ENCODE measurements at places on chromosomes 16 and 17.

DNA sequence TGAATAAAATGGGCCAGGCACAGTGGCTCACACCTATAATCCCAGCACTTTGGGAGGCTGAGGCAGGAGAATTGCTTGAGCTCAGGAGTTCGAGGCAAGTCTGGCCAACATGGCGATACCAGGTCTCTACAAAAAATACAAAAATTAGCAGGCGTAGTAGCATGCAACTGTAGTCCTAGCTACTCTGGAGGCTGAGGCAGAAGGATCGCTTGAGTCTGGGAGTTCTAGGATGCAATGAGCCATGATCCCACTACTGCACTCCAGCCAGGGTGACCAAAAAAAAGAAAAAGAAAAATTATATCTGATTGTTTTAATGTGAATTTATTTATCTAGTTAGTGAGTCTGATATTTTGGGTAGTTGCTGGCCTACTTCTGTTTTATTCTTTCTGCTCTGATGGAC, 7.0 kb downstream of the IL34 start:
- no peak for DNase-seq

- no peak for DNase-seq
Measured at GRCh38 chr16:21628772-21629171, 23.6 kb downstream of the IGSF6 start.

- no peak for DNase-seq
Measured at GRCh38 chr17:74097450-74098135, 105.9 kb upstream of the RPL38 start.

GRCh38 chr17:40104594-40105486, 4.5 kb upstream of the NR1D1 start:
- DNase-seq: no peak

DNA sequence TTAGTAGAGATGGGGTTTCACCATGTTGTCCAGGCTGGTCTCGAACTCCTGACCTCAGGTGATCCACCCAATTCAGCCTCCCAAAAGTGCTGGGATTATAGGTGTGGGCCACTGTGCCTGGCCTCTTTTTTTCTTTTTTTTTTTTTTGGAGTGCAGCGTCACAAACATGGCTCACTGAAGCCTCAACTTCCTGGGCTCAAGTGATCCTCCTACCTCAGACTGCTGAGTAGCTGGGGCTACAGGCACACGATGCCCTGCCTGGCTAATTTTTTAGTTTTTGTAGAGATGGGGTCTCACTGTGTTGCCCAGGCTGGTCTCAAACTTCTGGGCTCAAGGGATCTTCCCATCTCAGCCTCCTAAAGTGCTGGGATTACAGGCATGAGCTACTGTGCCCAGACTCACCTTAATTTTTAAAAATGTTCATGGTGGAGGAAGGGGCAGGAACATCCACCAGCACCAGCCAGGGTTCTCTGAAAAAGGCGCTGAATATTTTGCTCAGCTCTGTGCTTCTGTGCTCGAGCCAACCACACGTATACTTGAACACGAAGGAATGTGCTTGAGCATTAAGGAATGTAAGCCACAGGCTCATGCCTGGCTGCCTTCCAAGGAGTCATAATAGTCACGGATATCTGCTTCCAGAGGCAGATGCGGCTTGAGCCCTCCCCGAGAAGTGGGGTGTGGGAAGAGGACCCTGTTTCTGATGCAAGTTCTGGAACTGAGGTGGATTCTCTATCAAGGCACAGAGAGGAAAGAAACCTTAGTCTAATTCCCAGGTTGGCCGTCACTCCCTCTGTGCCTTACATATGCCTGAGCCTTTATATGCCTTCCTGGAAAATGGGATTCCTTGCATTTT, 65.5 kb upstream of the CREBBP start:
- DNase-seq: no peak

DNA sequence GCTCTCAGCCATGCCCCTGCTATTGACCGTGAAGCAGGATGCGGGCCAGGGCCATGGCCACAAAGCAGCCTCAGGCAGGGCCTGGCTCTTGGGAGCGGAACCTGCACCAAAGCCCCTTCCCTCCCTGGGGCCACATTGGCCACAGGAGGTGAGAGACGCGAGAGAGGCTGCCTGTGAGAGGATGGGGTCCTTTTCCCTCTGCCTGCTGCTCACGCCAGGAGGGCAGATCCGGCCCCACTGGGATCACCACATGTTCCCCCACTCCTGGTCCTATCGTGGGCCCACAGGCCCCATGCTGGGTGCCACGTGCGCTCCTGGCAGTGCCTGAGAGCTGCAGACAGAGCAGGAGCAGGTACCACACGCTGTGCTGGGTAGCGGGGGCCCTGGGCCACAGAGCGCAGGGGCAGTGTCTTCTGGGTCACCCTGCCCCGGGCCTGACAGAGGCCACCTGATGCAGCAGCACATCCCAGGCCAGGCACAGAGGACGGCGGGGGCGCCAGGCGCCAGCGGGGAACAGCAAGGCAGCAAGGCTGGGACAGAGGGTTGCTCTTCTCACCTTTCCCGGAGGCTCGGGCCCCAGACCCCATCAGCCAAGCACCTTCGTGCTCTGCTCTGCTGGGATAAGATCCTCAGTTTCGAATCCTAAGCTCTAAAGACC, 9.2 kb upstream of the NUDT16L1 start:
- no peak for DNase-seq

DNA sequence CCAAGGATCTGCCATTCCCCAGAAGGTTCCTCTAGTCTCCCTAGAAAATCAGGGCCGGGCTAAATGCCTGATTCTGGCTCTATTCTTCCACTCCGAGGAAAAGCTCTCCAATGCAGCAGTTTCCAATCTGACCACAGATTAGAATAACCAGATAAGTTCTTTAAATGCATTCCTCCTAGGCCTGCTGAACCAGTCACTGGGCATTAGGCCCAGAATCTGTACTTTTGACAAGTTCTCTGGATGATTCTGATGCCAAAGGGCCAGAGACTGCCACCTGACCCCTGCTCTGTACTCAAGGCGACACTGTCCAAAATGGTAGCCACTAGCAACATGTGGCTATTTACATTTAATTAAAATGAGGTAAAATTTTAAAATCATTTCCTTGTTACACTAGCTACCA, 22.3 kb downstream of the MAP3K14 start:
- no peak for DNase-seq

GRCh38 chr17:36941265-36942010, 4.2 kb downstream of the LHX1 start:
- DNase-seq: no peak

- DNase-seq: no peak
Measured at GRCh38 chr17:16406742-16407674, 8.4 kb upstream of the TRPV2 start.

DNA sequence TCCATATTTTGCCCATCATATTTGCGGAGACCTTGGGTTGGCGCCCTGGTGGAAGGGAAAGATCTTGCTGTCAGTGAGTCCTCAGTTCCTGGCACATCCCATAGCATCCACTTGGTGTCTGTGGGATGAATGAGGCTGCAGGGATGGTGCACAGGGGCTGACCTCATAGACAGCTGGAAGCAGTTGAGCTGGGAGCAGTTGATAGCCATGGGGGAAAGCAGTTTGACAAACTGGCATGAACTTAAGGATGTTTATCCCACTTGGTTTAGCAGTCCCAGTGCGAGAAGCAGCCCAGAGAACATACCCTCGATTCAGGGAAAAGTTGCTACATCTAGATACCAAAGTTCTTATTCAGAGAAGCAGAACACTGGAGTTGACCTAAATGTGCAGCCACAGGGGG, 80.7 kb downstream of the SNX29 start:
- DNase-seq: no peak

DNA sequence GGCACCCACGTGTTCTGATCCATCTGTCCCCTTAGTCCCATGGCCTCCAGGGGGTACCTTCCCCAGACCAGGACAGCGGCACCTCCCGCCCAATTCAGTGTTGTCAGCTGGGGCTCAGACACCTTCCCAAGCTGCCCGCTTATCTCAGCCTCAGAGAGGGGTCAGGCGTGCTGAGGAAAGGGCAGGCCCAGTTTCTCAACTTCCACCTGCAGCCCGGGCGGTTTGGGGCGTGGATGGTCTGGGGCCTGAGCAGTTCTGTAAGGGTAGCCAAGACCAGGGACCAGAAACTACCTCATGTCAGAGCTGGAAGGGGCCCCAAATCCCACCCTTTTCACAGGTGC, 5.1 kb downstream of the PLCD3 start:
- no peak for DNase-seq

- no peak for DNase-seq
Measured at GRCh38 chr17:4316648-4317047, 49.8 kb downstream of the UBE2G1 start.

GRCh38 chr16:87324411-87325275, 7.5 kb upstream of the C16orf95 start:
- peak; percentile 33 for DNase-seq

GRCh38 chr17:28570716-28571360, 486 bp downstream of the PIGS start:
- DNase-seq: peak; percentile 31

GRCh38 chr17:41315204-41315794, at the start of gene KRTAP17-1:
Gene KRTAP17-1, minus strand, starts transcription at chr17:41315710. Its CDS starts 60 bp downstream, at chr17:41315650.
- DNase-seq: no peak
